Activated naive CD8-positive, alpha-beta T cell treated with anti-CD3 and anti-CD28 coated beads, Interleukin-2, amount 50 U/mL, for 16 hours (primary cell): ENCODE measurements at places on chromosomes 2 and 18.

DNA sequence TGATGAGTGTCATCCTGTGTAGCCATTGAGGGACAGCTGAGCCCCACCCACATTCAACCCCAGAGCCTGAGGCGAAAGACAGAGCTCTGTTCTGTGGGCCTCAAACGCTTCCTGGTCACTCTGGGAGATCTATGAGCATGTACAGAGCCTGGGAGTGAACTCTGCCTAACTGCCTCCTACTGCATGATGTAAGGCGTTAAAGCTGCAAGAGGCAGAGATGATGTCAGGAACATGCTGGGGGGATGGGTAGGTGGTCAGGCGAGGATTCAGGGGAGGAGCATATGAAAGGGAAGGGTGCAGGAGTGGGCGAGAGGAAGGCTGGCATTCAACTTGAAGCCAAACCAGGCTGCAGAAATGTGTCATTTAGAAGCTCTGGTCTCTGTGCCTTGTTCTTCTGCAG, 181.0 kb downstream of the TFCP2L1 start:
- no peak for DNase-seq

DNA sequence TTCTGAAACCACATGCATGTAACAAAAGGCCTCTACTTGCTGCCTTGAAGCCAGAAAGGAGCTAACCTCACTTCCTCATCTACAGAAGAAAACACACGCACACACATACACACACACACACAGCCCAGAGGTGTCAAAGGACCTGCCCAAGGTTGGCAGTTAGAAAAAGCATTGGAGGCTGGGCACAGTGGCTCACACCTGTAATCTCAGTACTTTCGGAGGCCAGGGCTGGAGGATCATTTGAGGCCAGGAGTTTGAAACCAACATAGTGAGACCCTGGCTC, 125.9 kb upstream of the RNF152 start:
- DNase-seq: no peak

DNA sequence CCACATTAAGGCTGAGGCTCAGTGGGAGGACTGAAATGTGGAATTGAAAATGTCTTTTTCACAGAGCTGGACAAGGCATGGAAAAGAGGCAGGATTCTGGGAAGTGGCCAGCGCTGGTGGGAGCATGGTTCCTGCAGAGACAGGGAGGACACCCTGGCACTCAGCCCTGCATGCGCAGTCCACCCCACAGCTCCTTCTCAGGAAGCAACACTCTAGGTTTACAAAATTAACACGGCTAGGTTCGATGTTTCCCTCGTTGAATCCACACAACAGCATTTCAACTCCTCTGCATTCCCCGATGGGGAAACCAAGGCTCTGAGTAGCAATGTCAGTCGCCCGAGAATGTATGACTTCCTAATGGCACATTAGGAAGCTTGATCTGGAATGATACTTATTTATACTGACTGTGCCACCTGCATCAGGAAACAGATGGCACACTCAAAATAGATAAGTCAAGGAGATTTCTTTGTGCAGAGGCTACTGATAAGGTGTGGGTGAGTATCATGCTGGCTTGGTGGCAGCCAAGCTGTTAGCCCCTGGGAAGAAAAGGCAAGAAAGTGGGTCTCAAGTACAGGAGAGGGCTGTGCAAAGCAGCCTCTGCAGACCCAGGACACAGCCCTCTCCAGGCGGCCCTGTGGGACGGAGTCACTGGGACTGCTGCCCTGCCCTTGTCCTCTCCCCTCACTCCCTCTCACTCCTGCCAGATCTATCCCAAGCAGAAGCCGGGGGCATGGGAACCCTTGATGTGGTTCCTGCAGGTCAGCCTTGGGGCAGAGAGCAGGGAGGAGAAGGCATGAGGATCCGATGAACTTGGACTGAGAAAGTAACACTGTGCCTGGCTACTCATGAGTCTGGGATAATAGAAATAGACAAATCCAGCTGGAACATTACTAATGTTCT, 158.4 kb upstream of the FHL2 start:
- DNase-seq: no peak

DNA sequence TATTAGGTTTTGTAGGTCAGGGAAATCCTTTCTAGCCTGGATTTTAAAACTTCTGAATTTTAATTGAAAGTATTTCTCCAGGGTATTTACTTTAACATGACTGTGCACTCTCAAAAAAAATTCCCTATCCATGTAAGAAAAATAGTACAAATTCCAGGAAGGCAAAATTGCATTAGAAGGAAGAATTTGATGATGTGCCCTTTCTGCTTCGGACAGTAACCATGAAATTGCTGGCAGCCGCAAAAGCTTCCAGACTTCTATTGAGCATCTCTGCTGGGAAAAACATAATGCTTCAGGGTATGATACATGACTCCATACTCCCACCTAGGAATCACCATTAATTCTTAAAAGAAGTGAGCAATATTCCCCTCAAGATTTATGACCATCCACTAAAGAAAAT, 17.2 kb upstream of the KLF7 start:
- DNase-seq: no peak

DNA sequence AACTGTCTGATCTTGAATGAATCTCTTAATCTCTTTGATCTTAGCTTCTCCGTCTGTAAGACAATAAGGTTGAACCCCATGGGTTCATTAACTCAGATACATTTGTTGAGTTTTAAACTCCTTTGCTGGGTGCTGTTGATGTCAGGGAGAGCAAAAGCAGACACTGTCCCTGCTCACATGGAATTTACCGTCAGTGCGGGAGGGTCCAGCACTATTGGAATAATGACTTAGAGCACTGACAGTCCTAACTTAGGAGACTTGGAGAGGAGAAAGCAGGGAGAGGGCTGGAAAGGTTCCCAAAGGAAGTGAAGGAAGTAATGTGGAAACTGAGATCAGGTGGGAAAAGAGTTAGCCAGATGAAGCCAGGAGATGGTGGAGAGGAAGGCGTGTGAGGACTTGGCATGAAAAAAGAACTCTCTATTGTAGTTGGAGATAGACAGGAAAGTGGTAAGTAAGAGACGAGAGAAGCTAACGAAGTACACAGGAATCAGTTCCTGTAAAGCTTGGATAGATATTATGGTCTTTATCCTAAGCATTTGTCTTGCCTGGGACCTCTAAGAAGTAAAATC, 141.4 kb upstream of the SERTAD2 start:
- no peak for DNase-seq

DNA sequence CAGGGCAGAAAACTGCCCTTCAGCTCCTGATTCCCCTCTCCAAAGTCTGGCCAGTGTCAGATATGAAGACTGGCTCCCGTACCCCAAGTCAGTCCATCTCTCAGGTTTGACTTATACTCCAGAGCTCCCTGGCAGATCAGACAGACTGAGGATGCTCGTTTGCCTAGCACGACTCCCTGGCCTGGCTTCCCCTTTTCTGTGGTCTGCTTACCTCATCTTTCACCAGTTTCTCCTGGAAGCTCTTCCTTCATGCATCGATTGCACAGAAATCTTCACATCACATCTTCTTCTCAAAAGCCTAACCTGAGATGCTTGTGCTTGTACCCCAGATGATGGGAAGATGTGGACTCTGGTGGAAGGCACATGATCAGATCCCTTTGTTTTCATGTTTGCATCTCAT, 387.9 kb upstream of the POU3F3 start:
- no peak for DNase-seq

DNA sequence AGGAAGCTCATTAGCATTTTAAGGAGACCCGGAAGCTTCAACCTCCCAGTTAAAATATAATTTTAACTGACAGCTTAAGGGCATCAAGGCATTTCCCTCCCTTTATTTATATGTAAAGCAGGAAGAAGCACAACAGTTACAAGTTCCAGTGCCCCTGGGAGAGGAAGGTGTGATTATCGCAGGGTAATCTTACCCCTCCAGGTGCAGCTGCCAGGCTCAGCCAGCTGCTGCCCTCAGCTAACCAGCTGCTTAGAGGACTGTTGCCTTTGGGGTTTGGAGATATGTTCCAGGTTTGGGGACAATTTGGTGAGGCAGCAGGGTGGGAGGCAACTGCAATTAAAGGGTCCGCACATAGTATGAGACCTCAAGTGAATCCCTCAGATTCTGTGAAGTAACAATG, 55.3 kb upstream of the SETBP1 start:
- DNase-seq: no peak

DNA sequence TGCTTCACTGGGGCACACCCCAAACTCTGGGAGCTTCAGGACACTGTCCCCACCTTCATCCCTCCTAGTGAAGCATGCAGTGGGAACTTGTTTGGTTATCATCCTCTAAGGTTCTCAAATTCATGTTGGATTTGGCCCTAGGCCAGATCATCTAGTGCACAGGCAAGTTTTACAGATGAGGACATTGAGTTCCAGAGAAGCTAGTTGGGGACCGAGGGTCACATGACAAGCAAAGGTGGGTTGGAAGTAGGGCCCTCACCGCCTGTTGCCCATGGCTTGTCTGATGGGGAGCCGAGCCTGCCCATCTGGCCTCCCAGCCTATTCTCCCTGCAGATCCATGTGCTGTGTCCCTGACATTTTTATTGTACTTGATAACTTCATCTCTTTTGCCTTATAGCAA, 2.8 kb downstream of the PRKCE start:
- DNase-seq: no peak

- DNase-seq: no peak
Measured at GRCh38 chr2:30193104-30193681, 38.1 kb upstream of the LBH start.

- DNase-seq: no peak
Measured at GRCh38 chr2:85033388-85033787, 62.4 kb downstream of the KCMF1 start.

DNA sequence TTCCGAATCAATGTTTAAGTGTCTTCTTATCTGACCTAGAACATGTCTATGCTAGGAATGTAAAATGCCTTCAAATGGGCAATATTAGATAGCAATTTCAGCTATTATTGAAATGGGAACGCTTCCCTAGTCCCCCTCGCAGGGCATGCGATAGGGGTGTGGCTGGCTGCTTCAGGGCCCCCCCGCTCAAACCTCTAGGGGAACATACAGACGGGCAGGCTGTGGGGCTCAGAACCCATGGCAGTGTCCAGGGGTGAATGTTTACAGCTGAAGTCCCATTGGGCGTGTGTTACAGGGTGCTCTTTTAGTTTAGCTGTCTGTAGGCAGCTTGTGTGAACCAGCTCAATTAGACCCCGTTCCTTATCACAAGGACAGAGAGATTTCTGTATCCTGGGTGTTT, 315.9 kb downstream of the DSEL start:
- no peak for DNase-seq
